Hair follicle dermal papilla cell (primary cell): ENCODE measurements at places on chromosomes 12 and 14. TPM values are rescaled to one million over a fixed set of nuclear protein-coding genes. Genes with fewer than 3 reads are reported as not detected.

The NPAS3 gene
- total RNA-seq: 0.85 and 1.3 TPM in 2 replicates

The DHRS2 gene
- not detected in 2 replicates for total RNA-seq

The PTPN6 gene
- total RNA-seq: 0.61 and 0.65 TPM in 2 replicates

The ERP27 gene
- total RNA-seq: not detected in 2 replicates

The PIK3C2G gene
- total RNA-seq: not detected in 2 replicates

The KRT5 gene
- total RNA-seq: 9.4 and 10.5 TPM in 2 replicates

The IQSEC3 gene
- total RNA-seq: not detected in 2 replicates

The NUP107 gene
- 23.0 and 33.6 TPM in 2 replicates for total RNA-seq

The DLGAP5 gene
- total RNA-seq: 3.1 and 4.0 TPM in 2 replicates

The KRT81 gene
- 0.12 TPM in 1 of 2 replicates, not detected in the other for total RNA-seq

The SOX5 gene
- total RNA-seq: 0.49 and 0.97 TPM in 2 replicates

The PLEKHH1 gene
- total RNA-seq: 0.32 and 1.8 TPM in 2 replicates

The SELPLG gene
- 4.0 and 4.2 TPM in 2 replicates for total RNA-seq
